ENCODE measurements at places on chromosomes 1 and 21. TPM values are rescaled to one million over a fixed set of nuclear protein-coding genes. Genes with fewer than 3 reads are reported as not detected.

Gene C1orf226
- total RNA-seq = 0.17 TPM

Gene GIPC2
- 0.33 TPM for total RNA-seq

Gene ALG14
- total RNA-seq = 2.8 TPM

Gene SASS6
- 0.83 TPM for total RNA-seq

Gene ZNF695
- total RNA-seq = 2.0 TPM

Gene YOD1
- total RNA-seq = 6.0 TPM

Gene TCEA3
- total RNA-seq = 9.7 TPM

Gene AQP10
- total RNA-seq = not detected

Gene PLCH2
- total RNA-seq = under 0.01 TPM

Gene SLC6A17
- 0.33 TPM for total RNA-seq

Gene HPCAL4
- total RNA-seq = not detected

Gene MLLT11
- total RNA-seq = 3.1 TPM

Gene RABGGTB
- total RNA-seq = 79.8 TPM

Gene ESPN
- total RNA-seq = under 0.01 TPM

Gene MCOLN3
- total RNA-seq = 5.8 TPM

Gene OR10J1
- total RNA-seq = not detected

Gene POGK
- total RNA-seq = 19.5 TPM

Gene CYP4B1
- total RNA-seq = not detected

Gene RCSD1
- 0.87 TPM for total RNA-seq

Gene PEF1
- 85.7 TPM for total RNA-seq

Gene SCAF4
- total RNA-seq = 5.6 TPM

Gene CD1E
- not detected for total RNA-seq

Gene LRIG2
- total RNA-seq = 19.5 TPM

Gene FOXO6
- total RNA-seq = not detected

Gene SPATA21
- total RNA-seq = not detected

Gene ELOA
- total RNA-seq = 22.7 TPM

Gene C1orf115
- 0.50 TPM for total RNA-seq

All from smooth muscle cell of trachea (primary cell).